ENCODE measurements at places on chromosomes 1 and 21. TPM values are rescaled to one million over a fixed set of nuclear protein-coding genes. Genes with fewer than 3 reads are reported as not detected.

Gene PPT1
- 102 TPM for total RNA-seq

Gene ASTN1
- total RNA-seq: not detected

Gene SLC45A1
- 0.86 TPM for total RNA-seq

Gene PTCH2
- 0.84 TPM for total RNA-seq

Gene PPFIA4
- total RNA-seq: 5.0 TPM

Gene PTPN22
- total RNA-seq: 68.7 TPM

Gene CFHR3
- total RNA-seq: not detected

Gene IVL
- total RNA-seq: not detected

Gene CD84
- 40.8 TPM for total RNA-seq

Gene CNR2
- 0.16 TPM for total RNA-seq

Gene S100A1
- total RNA-seq: not detected

Gene SLC5A9
- not detected for total RNA-seq

Gene WDR64
- total RNA-seq: not detected

Gene CD101
- total RNA-seq: 2.0 TPM

Gene OLIG2
- total RNA-seq: not detected

Gene OR2T29
- total RNA-seq: not detected

Gene CTTNBP2NL
- total RNA-seq: 1.0 TPM

Gene TNNT2
- not detected for total RNA-seq

Gene LYPD8
- total RNA-seq: not detected

Gene DNAI4
- total RNA-seq: 1.6 TPM

Gene TNFRSF8
- total RNA-seq: 37.6 TPM

Gene LRRC38
- not detected for total RNA-seq

Gene AKR7A2
- 34.6 TPM for total RNA-seq

Gene TMOD4
- 2.8 TPM for total RNA-seq

Gene MIXL1
- not detected for total RNA-seq

Gene TAS1R1
- total RNA-seq: not detected
